ENCODE measurements at places on chromosomes 7 and 10.

- DNase-seq: no peak
Measured at GRCh38 chr10:119282446-119282845, 75.1 kb downstream of the GRK5 start.

DNA sequence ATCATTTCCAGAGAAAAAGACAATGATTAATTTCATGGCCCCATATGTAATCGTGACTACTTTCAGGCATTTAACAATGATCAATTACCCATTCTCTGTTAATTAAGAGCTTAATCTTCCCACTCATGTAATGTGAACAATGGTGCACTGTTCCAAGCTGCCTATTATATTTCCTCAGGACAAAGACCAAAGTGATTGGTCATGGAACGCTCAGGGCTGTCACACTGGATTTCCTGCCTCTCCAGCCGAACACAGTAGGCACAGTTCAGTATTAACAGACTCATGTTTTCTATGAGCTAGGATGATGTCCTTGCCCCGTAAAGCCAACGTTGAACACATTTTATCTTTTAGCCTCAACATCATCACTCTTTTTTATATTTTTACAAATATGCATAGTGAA is 142.7 kb upstream of the FZD8 start:
- DNase-seq: no peak

- DNase-seq: no peak
Measured at GRCh38 chr10:58086144-58086762, 181.4 kb downstream of the IPMK start.

DNA sequence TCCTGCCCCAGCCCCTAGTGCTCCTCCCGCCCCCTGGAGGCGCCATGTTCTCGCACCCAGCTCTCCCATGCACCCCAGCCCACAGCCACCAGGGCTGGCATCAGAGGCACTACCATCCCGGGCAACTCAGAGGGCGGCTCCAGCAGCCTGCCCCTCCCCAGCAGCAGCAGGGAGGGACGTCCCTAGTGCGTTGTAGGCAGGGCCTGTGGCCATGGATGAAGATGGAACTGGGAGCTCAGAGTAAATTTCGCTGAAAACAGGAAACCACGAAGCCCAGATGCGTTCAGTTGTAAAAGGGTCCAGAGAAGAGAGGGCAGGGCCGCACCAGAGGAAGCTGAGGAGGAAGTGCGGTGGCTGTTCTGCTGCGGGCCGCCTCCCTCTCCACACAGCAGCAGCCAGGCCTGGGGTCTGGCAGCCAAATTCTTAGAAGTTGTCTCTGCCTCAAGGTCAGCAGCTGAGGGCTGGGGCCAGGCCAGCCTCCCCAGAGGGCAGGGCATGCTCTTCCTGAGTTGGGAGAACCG is 24.6 kb downstream of the VSIR start:
- peak; percentile 83 for DNase-seq

- no peak for DNase-seq
Measured at GRCh38 chr7:130929896-130930659, 196.1 kb upstream of the KLF14 start.

DNA sequence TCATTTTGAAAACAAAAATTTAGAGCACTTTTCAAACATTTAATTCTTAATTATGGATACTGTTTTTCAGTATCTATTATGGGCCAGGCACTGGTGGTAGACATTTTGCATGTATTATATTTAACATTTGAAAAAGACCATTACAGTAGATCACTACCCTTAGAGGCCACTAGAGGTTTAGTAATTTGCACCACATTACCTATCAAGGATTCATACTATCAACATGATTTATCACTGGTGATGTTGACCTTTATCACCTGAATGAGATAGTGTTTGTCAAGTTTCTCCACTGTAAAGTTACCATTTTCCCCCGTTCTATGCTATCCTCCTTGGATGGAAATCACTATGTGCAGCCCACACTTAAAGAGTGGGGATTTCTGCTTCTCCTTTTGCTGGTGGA is 4.4 kb upstream of the SNX13 start:
- no peak for DNase-seq

DNA sequence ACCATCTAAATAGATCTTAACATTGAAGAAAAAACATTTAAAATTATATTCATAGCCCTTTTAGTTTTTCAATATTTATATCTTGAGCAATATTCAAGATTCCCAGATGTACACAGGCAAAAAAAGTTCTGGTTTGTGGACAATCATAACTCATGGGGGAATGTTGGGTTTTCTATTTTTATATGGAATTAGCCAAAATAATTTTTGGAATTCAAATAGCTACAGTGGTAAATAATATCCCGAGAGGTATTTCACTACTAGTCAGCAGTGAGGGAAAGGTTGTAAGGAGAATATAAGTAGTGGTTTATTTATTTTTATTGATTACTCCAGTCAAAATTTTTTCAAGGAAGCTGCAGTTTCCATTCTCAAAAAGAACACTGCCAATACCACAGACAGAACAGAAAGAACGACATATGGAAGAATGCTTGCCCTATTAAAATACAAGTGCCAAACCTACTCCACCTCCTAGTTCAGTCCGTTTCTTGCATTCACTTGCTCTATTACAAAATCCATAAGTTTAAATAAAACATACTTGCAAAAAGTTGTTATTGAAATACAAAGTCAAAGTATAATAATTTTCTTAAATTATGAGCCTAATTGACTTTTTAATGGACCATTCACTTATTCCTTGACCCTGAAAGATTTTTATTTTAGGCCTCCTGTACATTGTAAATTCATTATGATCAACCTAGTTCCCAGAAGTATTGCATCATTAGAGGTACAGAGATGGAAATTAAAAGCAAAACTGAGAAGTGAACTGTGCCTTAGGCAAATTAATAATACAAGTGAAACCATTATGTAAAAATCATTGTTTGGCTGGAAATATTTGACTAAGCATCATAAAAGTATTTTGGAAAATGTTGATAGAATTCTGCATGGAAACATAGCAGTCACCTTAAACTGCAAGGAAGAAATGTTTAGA is 533.2 kb downstream of the PARD3 start:
- no peak for DNase-seq

DNA sequence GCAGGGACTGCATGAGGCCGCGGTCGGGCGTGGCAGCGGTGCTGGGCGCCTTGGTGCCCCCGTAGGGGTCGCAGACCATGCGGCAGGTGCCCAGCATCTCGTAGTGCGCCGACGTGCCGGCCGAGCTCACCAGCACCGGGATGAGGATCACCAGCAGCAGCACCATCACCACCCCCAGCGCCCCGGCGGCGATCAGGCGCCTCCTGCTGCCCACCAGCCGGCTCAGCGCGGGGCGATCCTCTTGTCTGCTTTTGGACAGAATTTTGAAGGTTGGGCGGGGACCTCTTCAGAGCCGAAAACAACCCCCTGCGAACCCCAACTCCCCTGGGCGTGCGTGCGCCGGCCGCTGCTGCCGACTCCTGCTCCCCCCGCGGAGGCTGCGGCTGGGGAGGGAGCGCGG is 779 bp downstream of the C1QL3 start:
- peak; percentile 22 for DNase-seq

- DNase-seq: no peak
Measured at GRCh38 chr10:2700626-2701305, 366.6 kb upstream of the PFKP start.

DNA sequence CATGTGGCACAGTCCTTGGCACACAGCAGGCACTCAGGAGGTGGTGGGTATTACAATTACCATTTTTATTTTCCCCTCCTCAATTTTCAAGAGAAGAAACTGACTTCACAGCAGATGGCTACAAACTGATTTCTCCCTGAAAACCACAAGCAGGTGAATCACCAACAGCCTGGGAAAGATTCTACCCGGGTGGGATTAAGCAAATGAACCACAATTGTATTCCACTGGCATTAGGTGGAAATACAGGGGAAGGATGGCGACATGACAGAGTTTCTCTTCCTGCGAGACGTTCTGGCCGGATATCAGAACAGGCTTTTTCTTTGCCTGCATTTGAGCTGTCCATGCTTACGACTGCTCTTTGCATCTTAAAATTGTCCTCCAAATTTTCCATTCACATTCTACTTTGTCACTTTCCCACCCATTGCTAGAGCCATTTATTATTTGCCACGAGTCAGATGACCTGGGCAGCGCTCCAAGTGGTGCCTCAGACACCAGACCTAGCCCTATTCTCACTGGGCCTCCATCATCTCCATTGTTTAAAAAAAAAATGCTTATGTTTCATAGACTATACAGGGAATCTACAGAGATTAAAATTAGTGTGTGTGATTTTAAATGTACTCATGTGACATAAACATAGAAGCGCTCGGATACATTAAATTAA is 4.6 kb downstream of the DENND11 start:
- no peak for DNase-seq

GRCh38 chr10:77741746-77742145 is 104.1 kb upstream of the KCNMA1 start:
- DNase-seq: no peak

Measured in heart right ventricle (tissue), 16 donors.